Stimulated activated CD8-positive, alpha-beta memory T cell treated with anti-CD3 and anti-CD28 coated beads, Interleukin-7, amount 100 ng/mL, for 1 hour (primary cell): ENCODE measurements at places on chromosomes 1 and 21.

DNA sequence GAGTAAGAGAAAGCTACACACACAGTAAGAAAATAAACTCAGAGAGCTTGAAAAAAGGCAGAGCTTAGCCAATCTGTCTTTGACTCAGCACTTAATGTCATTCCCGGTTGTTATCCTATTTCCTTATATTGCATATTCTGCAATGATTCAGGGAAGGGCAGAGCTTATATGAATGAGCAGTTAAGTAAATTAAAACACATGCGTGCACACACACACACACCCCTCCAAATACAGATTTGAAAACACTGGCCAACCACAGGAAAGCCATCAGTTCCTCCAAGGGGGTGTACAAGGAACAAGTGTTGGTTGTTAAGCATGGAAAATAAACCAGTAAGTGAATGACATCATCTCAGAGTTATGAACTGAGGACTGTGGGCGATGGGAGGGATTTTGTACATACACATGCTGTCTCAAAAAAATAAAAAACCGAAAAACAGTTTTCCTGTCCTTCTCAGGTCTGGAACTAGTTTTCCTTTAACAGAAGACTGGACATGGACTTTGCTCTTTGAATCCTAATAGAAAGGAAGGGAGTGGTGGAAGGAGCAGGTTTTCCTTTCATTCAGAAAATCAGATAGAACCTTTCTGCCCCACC lies 1.0 kb downstream of the IQGAP3 start:
- DNase-seq, result no peak

GRCh38 chr1:54291276-54292001 lies 91.5 kb downstream of the MRPL37 start:
- no peak for DNase-seq

DNA sequence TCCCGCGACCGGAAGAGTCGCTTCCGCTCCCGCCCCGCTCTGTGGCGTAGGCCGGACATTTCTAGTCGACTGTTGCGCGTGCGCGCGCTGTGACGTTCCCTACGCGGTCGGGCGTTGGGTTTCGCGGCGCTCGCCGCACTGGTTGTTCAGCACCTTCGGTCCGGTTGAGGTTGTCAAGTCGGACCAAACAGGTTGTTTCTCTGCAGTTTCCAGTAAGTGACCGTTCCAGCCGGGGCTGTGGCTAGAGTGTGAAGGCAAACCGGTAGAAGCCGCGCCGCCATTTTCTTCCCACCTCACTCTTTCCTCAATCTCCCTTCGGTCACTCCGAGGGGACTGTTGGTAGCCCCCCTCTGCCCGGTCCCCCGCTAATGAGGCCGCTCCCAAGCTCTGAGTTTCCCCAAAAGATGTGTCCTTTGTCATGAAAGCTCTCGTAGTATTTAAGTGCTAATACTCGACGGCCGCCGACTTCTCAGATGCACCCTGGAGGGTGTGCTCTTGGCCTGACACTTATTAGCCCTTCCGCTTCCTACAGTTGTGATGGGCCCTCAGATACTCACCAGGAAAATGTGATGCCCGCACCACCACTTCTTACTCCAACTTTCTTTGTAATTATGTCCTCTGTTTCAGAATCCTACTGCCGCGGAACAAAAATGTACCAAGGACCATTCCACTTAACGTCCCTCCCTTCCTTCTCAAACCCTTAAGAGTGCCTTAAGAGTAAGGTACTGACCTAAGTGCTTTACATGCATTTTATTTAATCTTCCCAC lies 56.3 kb downstream of the TRAF5 start:
- DNase-seq, result peak; percentile 69

GRCh38 chr1:199646761-199647160 lies 380.7 kb upstream of the NR5A2 start:
- no peak for DNase-seq

DNA sequence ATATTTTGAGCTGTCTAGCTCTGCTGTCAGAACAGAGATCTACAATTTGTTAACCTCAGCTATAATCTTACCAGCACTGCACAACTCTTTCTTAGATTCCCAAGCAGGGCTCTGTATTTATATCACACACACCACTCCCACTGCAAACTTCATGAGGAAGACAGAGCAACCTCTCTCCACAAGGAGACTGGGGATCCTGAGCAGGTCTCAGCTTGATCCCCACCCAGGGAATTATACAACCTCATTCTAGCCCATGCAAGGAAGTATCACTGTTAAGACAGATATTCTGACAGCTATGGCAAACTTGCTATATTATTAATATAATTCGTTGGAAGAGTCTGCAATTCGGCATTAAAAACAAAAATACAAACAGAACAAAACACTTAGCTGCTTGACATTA lies 40.4 kb downstream of the EGLN1 start:
- DNase-seq, result no peak

- no peak for DNase-seq
Observed at GRCh38 chr1:20578721-20579395, 10.0 kb upstream of the CDA start.

- no peak for DNase-seq
Observed at GRCh38 chr1:224867715-224868114, 61.8 kb upstream of the DNAH14 start.

- no peak for DNase-seq
Observed at GRCh38 chr1:28565040-28565439, 12.2 kb downstream of the TRNAU1AP start.
